ENCODE measurements at places on chromosomes 12 and 14. TPM values are rescaled to one million over a fixed set of nuclear protein-coding genes. Genes with fewer than 3 reads are reported as not detected.

Gene KHNYN
- 38.4 TPM for total RNA-seq

Gene AP1G2
- 7.6 TPM for total RNA-seq

Gene SLC6A15
- total RNA-seq, result 0.80 TPM

Gene MSI1
- total RNA-seq, result not detected

Gene SAV1
- 31.4 TPM for total RNA-seq

Gene FAM181A
- not detected for total RNA-seq

Gene NOC4L
- total RNA-seq, result 16.0 TPM

Gene CCDC184
- 0.36 TPM for total RNA-seq

Gene SYT10
- not detected for total RNA-seq

Gene SPIC
- not detected for total RNA-seq

Gene RNASE1
- total RNA-seq, result 105 TPM

Gene KLRC1
- total RNA-seq, result not detected

Gene CHPT1
- 31.4 TPM for total RNA-seq

Gene OR4K13
- total RNA-seq, result not detected

Gene SIX6
- total RNA-seq, result not detected

Gene WSCD2
- total RNA-seq, result not detected

Gene NGB
- total RNA-seq, result not detected

Gene LMNTD1
- total RNA-seq, result not detected

Gene RBMS2
- total RNA-seq, result 43.8 TPM

Gene CCDC197
- total RNA-seq, result not detected

Gene KLRB1
- total RNA-seq, result not detected

Gene MYO1A
- 0.07 TPM for total RNA-seq

Gene UNG
- 37.8 TPM for total RNA-seq

Gene APOLD1
- total RNA-seq, result 3.1 TPM

Gene BDKRB1
- not detected for total RNA-seq

Gene CD69
- 0.53 TPM for total RNA-seq

Gene ACYP1
- total RNA-seq, result 19.5 TPM

Gene HOXC10
- not detected for total RNA-seq

Gene KRT75
- total RNA-seq, result not detected

Gene BMP4
- 98.1 TPM for total RNA-seq

Gene MON2
- total RNA-seq, result 80.4 TPM

Gene SDR9C7
- not detected for total RNA-seq

Gene PTGES3
- 239 TPM for total RNA-seq

Gene MYBPC1
- not detected for total RNA-seq

Gene CCDC175
- total RNA-seq, result not detected

Gene IGFBP6
- 12.2 TPM for total RNA-seq

Gene KCNC2
- total RNA-seq, result not detected

Gene TPH2
- total RNA-seq, result not detected

Gene POTEM
- total RNA-seq, result not detected

Gene TRHDE
- not detected for total RNA-seq

Gene CLEC1B
- not detected for total RNA-seq

Gene HOXC13
- not detected for total RNA-seq
